ENCODE measurements at places on chromosomes 4 and X. TPM values are rescaled to one million over a fixed set of nuclear protein-coding genes. Genes with fewer than 3 reads are reported as not detected.

Gene CCDC158
- 5.4 TPM for total RNA-seq

Gene SRPX
- total RNA-seq: 415 TPM

Gene RELL1
- total RNA-seq: 76.0 TPM

Gene GLOD5
- 0.66 TPM for total RNA-seq

Gene MAGEB17
- total RNA-seq: 0.44 TPM

DNA sequence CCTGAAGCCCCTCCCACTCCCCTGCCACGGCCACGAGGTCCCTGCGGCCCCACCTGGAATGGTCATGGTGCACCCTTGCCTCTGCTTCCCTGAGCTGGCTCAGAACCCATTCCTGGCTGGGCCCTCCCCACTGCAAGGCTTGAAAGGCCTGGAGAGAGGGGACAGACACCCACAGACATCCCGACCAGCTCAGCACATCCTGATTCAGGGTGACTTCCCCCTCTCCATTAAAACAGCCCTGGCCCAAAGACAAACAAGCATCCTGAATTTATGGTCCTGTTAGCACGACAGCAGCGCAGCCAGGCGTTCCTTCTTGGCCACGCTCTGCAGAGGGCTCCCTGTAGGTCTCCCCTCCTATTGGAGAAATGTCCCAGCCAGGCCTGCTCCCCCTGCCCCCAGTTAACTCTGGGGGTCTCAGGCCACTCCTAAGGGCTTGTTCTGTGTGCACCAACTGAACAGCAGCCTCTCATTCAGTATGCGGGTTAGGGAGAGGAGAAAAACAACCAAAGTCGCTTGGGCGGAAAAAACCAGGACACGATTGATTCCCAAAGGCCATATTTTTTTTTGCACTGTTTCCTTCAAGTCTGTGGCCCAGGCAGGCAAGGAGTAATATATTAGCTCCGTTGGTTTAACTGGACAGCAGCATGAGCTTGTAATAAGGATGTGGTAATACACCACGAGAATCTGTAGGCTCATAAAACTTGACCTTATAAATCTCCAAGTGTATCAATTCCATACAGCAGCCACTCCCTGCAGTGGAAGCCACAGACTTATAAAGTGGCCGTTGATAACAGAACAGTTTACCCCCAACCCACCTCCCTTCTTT is 106.7 kb upstream of the MSX1 start:
- DNase-seq: no peak

DNA sequence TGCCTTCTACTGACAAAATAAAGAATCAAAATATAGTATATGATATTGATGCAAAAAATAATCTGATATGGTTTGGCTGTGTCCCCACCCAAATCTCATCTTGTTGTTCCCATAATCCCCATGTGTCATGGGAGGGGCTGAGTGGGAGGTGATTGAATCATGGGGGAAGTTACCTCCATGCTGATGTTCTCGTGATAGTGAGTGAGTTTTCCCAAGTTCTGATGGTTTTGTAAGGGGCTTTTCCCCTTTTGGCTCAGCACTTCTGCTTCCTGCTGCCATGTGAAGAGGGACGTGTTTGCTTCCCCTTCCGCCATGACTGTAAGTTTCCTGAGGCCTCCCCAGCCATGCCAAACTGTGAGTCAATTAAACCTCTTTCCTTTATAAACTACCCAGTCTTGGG is 70.2 kb downstream of the TMEM165 start:
- DNase-seq: no peak

DNA sequence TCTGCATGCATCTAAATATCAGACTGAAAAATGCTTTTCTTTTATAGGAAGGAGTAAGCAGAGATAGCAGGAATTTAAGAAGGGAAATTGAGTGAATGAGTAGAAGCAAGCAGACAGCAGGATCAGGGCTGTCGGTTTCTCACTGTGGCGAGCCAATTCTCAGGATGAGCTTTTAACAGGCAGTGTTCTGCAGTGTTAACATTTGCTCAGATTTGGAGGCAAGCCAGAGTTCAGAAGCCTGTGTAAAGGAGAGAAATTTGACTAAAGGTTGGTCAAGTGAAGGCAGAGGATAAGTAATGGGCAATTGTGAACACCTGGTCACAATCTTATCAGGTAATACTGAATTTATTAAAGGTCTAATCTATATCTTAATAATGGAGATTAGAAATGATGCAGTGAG is 133.3 kb upstream of the MAGEB16 start:
- DNase-seq: no peak

- DNase-seq: no peak
These were observed 552.6 kb downstream of the PPARGC1A start for GRCh38 chr4:23337292-23337691.

GRCh38 chr4:114108869-114109268 is 129.4 kb upstream of the ARSJ start:
- no peak for DNase-seq

DNA sequence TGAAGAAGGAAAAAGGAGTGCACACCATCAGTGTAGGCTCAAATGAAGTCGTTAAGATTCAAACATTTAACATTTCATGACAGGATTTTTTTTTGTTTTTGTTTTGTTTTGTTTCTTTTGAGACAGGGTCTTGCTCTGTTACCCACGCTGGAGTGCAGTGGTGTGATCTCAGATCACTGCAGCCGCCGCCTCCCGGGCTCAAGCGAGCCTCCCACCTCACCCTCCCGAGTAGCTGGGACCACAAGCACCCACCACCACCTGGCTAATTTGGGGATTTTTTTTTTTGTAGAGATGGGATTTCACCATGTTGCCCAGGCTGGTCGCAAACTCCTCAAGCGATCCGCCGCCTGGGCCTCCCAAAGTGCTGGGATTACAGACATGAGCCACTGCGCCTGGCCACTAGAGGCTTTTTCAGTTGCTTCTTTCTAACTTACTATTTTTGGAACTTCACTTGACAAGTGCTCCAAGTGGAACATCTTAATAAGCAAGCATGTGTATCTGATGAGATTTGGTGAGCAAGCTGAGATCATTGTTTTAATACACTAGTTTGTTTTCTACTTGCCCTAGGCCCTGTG is 78.9 kb upstream of the CNKSR2 start:
- no peak for DNase-seq

DNA sequence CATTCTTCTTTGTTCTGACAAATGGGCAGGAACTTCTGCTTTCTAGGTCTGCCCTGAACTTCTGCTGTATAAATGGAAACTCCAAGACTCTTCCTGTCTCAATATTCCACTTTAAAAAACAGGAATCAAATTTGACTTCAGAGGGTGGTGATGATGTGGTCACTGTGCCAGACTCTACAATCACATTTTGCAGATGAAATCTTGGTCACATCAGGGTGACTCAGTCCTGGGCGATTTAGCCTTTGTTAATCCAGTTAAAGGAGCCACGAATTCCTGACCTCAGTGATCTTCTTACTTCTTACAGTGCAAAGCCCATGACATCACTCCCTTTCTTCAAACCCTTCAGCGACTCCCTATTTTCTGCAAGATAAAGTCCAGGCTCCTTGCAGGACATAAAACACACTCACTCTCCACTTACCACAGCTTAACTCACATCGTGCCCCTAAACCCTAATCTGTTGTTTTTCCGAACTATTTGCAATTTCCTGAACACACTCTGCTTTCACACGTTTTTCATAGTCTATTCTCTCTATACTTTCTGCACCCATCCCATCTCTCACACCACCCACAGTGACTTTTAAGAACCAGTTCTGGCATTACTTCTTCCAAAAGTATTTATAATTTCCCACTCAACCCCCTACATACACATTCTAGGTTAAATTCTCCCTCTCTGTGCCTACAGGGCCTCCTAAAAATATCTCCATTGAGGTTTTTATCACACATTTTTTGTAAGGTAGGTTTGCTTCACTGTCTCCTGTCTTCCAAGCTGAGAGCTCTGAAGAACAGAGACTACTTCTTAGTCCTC is 11.1 kb downstream of the GASK1B start:
- no peak for DNase-seq

- DNase-seq: no peak
These were observed 1526.2 kb downstream of the RPA4 start for GRCh38 chrX:98409867-98410266.
